ENCODE measurements at places on chromosomes 4 and X.

DNA sequence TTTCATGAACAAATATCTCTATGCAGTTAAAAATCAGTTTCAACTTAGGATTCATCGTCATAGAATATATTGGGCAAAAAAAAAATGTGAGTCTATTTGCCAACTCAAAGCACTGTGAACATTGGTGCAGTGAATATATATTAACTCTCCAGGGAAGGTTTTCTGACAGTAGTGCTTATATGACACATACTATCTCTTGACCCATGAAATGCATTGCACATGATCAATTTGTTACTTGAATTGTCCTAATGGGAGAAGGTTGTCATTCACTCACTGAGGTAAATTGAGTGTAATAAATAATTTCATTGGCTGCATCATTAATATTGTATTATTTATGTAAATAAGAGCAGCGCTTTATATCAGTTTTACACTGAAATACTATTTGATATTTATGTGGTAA lies 2458.5 kb downstream of the ARAP2 start:
- DNase-seq, result no peak

DNA sequence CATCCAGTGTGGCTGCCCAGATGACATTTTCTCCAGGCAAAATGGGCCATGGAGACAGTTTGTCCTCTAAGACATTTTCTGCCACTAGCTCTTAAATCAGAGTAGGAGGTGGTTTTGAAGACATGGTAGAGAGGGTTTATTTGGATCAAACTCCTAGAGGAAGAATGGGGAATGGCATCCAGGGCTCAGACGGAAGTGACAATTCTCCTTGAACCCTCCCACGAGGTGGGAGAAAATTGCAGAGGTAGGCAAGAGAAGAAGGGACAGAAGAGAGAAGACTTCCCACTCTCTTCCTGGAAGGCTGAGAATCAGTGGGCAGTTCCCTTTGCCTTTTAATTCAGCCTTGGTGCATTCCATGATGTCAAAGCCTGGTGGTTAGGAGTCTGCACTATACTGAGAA lies 194.0 kb downstream of the SMIM20 start:
- DNase-seq, result no peak

DNA sequence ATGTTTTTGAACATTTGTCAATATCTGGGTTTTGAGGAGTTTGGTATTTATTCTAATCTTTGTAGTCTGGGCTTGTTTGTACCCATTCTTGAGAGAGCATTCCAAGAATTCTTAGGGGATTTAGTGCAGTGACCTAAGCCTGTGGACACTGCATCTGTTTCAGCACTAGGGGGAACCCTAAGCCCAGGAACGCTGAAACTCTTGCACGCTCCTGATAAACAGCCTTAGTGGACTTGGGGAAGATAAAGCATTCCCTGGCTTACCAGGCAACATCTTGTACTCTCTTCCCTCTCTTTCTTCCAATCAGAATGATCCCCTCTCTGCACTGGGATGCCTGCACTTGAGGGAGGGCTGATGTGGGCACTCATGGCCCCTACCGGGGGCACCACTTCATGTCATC lies 654.9 kb upstream of the HTR2C start:
- DNase-seq, result no peak

GRCh38 chr4:169342906-169343564 lies 72.3 kb upstream of the SH3RF1 start:
- DNase-seq, result no peak
